ENCODE measurements at places on chromosomes 16 and 17. TPM values are rescaled to one million over a fixed set of nuclear protein-coding genes. Genes with fewer than 3 reads are reported as not detected.

DNA sequence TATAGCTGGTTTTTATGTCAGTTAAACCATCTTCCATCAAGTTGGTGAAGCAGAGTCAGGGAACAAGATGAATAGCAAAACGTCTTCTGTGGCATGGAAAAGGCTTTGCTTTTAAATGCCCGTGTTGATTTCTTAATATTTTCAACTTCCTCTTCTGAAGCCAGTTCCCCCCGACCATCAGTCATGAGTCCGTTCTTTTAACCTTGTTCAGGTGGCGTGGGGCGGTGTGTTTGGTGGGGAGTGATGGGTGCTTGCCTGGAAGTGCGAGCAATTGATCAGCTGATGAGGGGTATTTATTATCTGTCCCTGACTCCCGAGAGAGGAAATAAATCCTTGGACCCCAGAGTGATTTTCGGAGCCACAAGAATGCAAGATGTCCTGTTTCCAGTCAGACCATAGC is 147.1 kb downstream of the WWOX start:
- no peak for DNase-seq
- no peaks in the 10 kb centered on the region for H3K27me3 ChIP-seq
- no peak overlapping the region for H3K4me3 ChIP-seq
- no peak overlapping the region for H3K27ac ChIP-seq
- no peaks in the 10 kb centered on the region for H3K36me3 ChIP-seq
- no peaks in the 10 kb centered on the region for H3K4me1 ChIP-seq

- H3K27ac ChIP-seq = no peak overlapping the region
- H3K27me3 ChIP-seq = peaks cover 4% of the 10 kb centered on the region
- no peaks in the 10 kb centered on the region for H3K4me1 ChIP-seq
- H3K4me3 ChIP-seq = no peak overlapping the region
Measured at GRCh38 chr17:36701429-36702099, 100.2 kb downstream of the MRM1 start.

The PRAC2 gene
- total RNA-seq = not detected

The TPPP3 gene
- 44.5 TPM for total RNA-seq

DNA sequence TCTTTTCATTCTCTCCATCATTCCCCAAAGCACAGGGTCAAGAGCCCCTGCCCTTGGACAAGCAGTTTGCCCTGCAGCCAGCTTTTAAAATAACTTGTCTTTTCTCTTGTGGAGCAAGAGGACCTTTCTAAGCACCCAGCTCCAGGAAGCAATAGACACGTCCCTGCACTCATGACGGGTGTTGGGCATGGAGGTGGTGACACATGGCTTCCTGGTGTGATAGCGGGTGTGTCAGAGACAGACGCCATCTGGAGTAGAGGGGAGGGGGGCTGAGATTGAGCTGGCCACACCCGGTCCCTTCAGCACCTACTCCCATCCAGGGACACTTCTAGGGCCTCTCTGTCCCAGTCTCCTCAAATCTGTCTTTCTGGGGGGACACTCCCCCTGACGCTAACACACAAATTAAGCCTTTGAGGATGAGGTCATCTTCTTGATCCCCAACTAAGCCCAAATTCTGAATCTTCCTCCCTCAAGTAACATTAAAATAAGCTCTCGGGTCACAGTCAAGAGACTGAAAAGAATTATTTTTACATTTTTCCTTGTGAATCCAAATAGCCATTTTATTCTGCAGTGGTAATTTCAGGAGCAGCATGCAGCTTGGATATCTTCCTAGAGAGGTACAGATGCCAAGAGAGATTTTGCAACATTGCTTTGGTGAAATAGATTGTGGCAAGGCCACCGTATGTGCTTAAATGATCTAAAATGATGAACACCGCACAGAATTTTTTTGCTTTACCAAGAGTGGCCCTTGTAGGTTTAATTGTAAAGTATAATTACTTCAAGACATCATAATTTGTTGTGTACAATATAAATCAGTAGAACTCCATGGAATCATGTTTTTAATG is 216.6 kb upstream of the IRX3 start:
- H3K4me3 ChIP-seq = no peak overlapping the region
- H3K27ac ChIP-seq = no peak overlapping the region
- no peaks in the 10 kb centered on the region for H3K27me3 ChIP-seq
- H3K4me1 ChIP-seq = peaks cover 5% of the 10 kb centered on the region

DNA sequence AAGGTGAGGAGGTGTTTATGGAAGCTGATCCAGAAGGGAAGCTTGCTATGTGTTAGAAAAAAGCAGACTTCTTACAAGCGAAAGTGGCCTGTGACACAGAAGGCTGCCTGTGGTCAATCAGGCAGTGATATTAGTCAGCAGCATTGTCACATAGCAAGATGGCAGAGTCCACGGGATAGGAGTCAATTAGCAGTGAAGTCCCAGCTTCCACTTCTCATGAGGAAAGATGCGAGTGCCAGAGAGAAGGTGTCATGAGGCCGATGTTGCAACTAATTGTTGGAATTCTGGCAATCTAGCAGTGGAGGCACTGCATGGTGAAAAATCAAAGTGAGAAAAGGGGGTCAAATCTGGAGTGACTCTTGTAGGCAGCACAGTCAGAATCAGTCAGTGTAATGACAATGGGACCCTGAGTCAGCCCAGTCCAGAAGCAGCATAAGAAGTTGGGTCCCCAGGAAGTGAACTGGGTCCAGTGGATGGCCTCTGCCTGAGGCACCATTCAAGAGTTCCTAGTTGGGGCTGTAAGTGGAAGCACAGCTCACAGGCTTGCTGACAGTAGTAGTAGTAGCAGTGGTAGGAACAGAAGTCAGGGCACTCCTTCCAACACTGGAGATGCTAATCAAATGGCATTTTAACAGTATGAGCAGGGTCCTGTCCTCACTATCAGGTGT is 85.1 kb downstream of the TNFRSF13B start:
- no peaks in the 10 kb centered on the region for H3K27me3 ChIP-seq
- H3K4me3 ChIP-seq = no peak overlapping the region
- no peaks in the 10 kb centered on the region for H3K36me3 ChIP-seq
- H3K4me1 ChIP-seq = no peaks in the 10 kb centered on the region
- peak; percentile 90 for DNase-seq

- no peaks in the 10 kb centered on the region for H3K27me3 ChIP-seq
- peak overlapping the region; percentile 93 for H3K27ac ChIP-seq
- no peaks in the 10 kb centered on the region for H3K36me3 ChIP-seq
- DNase-seq = no peak
Measured at GRCh38 chr17:731644-732066, 741 bp upstream of the TLCD3A start.

The ABI3 gene
- total RNA-seq = 8.9 TPM

DNA sequence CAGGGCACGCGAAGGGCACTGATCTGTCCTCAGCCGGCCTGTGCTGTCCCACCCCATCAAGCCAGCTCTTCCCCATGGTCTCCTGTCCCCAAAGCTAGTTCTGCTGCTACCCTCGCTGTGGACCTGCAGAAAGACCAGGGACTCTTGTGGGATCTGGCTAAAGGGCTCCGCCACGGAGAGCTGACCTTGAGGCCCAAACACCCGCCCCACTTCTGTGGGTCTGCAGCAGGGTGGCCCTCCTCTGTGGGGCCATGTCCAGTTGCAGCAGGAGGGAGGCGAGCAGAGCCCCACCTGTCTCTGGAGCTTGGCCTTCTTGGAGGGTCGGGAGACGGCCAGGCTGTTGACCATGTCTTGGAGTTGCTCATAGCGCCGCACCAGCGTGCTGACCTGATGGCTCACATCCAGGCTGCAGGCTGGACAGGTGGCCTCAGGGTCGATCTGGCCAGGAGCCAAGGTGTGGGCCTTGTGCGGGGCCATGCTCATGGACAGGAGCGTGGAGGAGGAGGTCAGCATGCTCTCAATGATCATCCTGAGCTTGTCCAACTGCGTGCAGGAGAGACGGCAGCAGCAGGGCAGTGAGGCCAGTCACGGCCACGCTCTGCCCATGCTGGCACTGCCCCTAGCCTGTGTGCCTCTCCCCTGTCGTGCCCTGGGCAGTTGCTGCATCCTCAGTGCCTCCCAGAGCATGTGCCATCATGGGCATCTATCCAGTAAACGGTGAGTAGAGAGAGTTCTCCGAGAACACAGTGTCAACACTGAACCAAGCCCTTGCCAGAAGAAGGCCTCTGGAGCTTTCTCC is 16.6 kb downstream of the UBALD2 start:
- peaks cover 14% of the 10 kb centered on the region for H3K4me1 ChIP-seq
- no peaks in the 10 kb centered on the region for H3K36me3 ChIP-seq
- DNase-seq = no peak
- H3K4me3 ChIP-seq = no peak overlapping the region
- H3K27ac ChIP-seq = no peak overlapping the region

- H3K4me3 ChIP-seq = peak overlapping the region; percentile 71
- H3K36me3 ChIP-seq = no peaks in the 10 kb centered on the region
- H3K27me3 ChIP-seq = no peaks in the 10 kb centered on the region
- DNase-seq = no peak
- peaks cover 43% of the 10 kb centered on the region for H3K4me1 ChIP-seq
- H3K27ac ChIP-seq = peak overlapping the region; percentile 60
Measured at GRCh38 chr17:67995570-67996263, 552 bp downstream of the C17orf58 start.

The TBC1D3C gene
- total RNA-seq = not detected

GRCh38 chr17:31654936-31655335 is 204.1 kb downstream of the COPRS start:
- no peaks in the 10 kb centered on the region for H3K27me3 ChIP-seq
- no peak for DNase-seq
- H3K27ac ChIP-seq = no peak overlapping the region
- H3K4me3 ChIP-seq = no peak overlapping the region
- H3K36me3 ChIP-seq = no peaks in the 10 kb centered on the region

DNA sequence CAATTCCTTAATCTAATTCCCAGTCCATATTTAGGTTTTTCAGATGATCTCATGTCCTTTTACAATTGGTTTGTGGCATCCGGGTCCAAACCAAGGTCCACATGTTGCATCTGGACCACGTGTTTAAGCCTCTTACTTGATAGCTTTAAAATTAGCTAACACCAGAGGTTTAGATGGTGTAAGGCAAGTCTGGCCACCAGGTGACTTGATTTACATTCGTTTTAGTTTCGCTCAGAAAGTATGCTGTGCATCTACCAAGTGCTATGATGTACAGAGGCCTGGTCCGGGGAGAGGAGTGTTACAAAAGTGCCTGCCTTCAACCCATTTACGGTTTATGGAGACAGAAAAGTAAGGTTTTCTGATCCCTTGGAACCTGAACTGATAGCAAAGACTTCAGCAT is 878 bp upstream of the DNAJA2 start:
- DNase-seq = no peak
- peaks cover 46% of the 10 kb centered on the region for H3K4me1 ChIP-seq
- peak overlapping the region; percentile 95 for H3K4me3 ChIP-seq
- peak overlapping the region; percentile 94 for H3K27ac ChIP-seq

GRCh38 chr17:44400226-44400847 is 10.9 kb upstream of the ITGA2B start:
- no peak for DNase-seq
- no peaks in the 10 kb centered on the region for H3K4me1 ChIP-seq
- no peaks in the 10 kb centered on the region for H3K27me3 ChIP-seq
- H3K4me3 ChIP-seq = no peak overlapping the region

All from esophagus muscularis mucosa (tissue), 4 donors.